Choroid plexus epithelial cell (primary cell): ENCODE measurements at places on chromosomes 4 and X.

GRCh38 chr4:96154676-96155075 is 314.8 kb downstream of the PDHA2 start:
- DNase-seq: no peak

- DNase-seq: no peak
Measured at GRCh38 chr4:150874338-150875226, 140.5 kb downstream of the LRBA start.

DNA sequence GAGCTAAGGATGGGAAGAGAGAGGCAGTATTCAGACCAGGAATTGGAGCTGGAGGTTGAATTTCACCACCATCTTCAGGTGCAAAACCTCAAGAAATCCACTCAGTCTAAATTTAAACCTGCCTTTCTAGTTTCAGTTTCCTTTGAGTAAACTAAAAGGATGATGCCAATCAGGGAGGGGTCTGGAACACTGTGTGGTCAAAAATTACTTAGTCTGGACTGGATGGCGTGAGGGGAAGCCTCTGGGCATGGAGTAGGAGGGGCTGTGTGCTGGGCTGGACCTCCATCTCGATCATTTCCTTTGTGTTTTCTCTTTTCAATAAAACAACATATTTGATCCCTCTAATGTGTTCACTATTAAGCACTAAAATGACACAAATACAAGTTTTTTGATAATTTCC is 120.1 kb downstream of the GC start:
- DNase-seq: no peak

DNA sequence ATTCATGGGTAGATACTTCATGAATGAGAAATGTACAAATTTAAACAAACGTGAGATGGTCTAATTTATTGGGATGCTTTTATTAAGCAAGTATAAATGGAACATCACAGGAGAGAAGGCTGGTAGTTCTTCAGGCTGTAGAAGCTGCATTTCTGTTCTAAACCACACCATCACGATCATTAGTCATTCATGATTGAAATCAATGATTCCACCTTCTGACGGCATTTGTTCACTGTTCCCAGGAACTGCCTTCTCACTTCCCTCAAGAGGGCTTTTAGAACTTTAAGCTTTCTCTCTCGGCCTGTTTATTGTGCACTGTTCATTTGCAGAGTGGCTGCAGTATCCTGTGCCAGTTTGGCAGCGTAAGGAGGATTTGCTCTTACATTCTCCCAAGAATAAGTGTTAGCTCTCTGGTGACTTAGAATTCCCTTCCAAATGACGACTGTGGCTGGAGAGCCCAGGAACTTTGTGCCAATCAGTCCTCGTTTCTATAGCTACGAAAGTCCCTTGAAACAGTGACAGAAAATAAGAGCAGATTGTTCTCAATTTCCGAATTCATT is 54.7 kb downstream of the MFAP3L start:
- DNase-seq: no peak

GRCh38 chrX:66408507-66408906 is 230.4 kb downstream of the EDA2R start:
- DNase-seq: no peak

- DNase-seq: no peak
Measured at GRCh38 chr4:113406723-113407016, 354.9 kb downstream of the CAMK2D start.

- peak; percentile 88 for DNase-seq
Measured at GRCh38 chr4:168815379-168816345, 194.4 kb downstream of the CBR4 start.

DNA sequence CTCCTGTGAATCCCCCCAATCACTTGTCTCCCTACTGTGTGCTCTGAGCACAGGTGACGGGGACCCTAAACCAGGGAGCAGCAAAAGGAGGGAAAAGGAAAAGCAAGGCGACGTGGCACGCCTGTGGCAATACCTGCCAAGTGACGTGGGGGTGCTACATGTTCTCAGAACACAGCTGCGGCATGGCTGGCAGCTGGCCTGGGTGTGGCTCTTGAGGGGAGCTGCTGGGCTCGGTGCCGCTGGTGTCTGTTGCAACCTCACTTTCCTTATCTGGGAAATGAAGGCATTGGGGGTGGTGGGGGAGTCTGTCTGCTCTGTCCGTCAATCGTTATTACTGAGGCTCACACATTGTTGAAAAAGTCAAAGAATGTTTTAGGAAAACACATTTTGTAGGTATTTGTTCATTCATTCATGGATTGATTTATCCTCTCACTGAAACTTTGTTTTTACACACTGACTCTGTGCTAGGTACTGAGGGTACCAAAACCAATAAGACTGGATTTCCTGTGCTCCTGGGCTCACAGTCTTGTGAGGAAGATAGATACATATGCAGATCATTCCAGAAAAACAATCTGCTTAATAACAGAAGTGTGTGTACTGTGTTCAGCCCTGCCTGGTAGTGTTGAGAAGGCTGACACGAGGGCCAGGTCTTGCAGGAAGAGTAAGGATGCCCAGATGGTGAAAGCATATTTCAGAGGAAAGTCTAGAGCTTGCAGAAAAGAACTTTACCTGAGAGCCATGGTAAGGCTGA is 217.6 kb downstream of the PTTG2 start:
- DNase-seq: no peak

DNA sequence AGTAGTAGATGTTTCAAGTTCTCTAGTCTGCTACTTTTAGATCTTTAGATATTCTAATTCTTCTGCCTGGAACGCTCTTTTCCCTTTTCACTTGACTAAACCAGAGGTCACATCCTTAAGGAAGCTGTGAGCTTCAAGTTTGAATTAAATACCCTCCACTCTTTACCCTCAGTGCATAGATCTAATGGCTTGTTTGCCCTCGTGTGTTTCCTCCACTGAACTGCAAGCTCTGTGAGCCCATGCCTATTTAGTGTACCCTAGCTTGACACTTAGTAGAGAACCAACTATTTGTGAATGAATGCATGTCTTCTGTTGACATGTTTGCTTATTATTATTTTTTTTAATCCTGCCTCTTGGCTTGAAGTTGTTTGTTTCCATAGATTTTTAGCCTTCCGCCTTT is 138.3 kb downstream of the PDE5A start:
- peak; percentile 64 for DNase-seq
